ENCODE measurements at places on chromosomes 1 and 21.

- no peak for DNase-seq
Observed at GRCh38 chr1:18320051-18320450, 160.7 kb upstream of the KLHDC7A start.

GRCh38 chr1:225355863-225356262 lies 72.0 kb downstream of the LBR start:
- DNase-seq: no peak

DNA sequence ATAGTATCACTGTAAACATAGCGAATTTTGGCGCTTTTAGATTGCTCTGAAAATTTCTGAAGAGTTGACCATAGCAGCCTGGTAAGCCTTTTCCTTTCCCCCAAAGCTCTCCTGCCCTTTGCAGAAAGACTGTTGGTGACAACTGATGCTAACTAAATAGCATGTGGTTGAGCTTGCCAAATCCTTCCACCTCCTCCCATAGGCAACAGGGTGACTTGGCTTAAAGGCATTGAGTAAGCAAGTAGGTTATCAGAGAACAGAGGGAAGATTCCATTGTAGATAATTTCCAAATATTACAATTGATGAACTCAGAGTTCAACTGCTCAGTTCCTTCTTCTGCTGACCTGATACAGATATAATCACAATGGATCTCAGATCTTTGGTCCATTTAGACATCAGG lies 19.9 kb upstream of the HMGCL start:
- no peak for DNase-seq

DNA sequence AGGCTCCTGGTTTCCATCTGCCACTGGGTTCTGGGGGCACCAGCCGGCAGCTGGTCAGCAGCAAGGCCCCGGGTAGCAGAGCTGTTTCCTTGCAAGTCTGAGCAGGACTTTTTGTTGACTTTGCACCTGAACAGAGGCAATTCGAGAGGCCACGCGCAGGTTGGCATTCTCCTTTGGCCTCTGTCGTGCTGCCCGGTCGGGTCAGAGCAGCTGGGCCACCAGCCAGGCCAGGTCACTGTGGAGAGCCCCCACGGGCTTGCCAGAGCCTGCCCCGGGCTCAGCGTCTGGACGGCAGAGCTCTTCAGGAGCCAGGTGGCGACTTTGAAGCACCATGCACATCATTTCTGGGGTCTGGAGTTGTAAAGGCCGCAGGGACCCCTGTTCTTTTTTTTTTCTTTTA lies 28.4 kb upstream of the TMEM52 start:
- no peak for DNase-seq

GRCh38 chr21:41511858-41512257 lies 3.9 kb upstream of the TMPRSS2 start:
- no peak for DNase-seq

- peak; percentile 34 for DNase-seq
Observed at GRCh38 chr1:157403203-157403602, 149.1 kb downstream of the FCRL5 start.

DNA sequence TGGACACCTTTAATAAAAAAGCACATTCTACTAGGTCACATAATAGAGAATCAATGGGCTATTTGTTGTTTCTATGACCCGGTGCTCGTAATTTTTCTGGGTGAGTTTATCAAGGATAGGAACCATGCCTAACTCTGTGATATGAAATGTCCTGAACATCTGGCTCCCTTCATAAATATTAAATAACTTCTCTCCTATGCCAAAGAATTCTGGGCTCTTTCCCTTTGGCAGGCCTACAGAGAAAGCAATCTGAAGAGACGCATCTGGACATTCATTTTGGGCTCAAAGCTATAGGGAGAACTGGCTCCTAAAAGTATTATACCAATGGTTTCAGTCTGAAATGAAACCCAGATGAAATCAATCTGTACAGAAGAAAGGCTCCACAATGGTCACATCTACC lies 38.8 kb upstream of the ANGPTL7 start:
- DNase-seq: no peak

DNA sequence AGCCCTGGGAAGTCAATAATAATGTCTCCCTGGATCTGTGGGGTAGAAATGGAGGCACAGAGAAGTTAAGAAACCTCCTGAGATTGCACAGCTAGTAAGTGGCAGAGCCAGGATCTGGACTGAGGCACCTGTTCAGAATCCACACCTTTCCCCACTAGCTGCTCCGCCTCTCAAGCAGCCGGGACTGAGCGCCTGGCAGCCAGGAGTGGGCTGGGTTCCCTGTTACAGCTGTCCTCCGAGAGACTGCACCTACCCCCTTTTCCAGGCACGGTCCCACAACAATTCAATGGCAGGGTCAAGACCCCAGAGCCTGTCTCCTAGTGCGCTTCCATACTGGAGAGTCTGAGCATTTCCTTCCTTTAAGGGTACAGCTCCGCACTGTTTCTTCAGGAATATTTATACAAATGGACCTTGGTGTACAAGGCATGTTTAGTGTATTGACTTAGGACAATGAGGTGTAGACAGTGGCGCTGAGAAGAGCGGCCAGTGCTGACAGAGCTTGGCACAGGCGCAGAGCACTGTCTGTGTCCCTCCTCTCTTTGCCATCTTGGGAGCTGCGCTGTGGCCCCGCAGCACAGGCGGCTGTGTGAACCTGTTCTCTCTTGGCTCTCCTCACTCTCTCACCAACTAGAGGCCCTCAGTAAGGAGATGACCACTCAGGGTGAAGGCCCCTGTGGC lies 24.4 kb downstream of the GRHL3 start:
- DNase-seq: no peak

DNA sequence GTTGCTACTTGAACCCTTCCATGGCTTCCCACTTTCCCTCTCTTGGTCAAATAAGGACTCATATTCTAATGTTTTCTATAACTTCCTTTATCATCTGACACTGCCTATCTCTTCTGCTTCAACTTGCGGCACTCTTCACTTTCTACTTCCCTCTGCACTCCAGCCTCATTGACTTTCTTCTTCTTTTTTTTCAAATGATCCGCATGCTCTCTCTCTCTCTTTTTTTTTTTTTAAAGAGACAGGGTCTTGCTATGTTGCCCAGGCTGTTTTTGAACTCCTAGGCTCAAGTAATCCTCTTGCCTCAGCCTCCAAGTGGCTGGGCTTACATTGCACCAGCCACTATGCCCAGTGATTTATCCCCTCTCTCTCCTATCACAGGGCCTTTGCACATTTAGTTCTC lies 7.3 kb upstream of the IL10 start:
- no peak for DNase-seq

DNA sequence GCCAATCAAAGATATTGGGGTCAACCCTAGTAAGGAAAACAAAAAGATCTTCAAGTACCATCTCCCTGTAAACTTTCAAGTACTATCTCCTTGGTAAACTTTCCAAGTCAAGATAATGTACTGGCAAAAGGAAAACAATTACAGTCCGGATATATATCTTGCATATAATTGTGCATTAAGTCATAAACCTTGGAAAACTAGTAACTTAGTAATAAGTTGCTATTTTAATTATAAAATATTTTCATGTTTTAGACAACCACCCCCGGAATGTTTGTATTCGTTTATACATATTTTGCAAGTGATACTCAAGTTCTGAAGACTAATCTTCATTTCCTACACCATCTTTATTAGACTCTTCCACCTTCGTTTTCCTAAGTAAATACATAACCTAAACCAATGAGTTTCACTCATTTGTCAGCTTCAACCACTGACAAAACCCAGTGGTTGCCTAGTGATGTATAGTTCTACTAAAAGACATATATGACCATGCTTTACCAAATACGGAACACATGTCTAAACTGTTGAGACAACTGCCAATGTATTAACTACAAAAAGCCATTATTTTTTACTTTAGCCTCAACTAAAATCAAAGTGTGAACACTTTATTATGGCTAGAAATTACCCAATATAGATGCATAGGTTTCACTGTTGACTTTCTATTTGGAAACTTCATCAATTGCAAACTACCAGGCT lies 1.7 kb downstream of the AKT3 start:
- no peak for DNase-seq

DNA sequence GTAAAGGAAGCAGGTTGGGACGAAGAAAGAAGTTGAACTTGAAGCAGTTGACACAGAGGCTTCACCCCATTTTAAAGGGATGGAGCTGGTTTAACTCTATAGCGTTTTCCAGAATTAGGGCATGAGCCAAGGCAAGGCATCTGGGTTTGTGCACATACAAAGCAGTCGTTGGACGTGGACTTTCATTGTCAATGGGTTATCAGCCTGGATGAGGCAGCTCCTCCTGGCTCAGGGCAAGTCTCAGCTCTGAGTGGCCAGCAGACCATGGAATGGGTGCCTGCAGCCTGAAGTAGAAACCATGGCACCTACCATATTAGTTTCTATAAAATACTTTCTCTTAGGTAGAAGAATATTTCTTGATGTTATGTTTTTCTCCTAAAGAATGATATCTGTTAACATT lies 163.8 kb upstream of the KCNK2 start:
- no peak for DNase-seq

- DNase-seq: no peak
Observed at GRCh38 chr1:112904071-112904830, 51.7 kb downstream of the SLC16A1 start.

DNA sequence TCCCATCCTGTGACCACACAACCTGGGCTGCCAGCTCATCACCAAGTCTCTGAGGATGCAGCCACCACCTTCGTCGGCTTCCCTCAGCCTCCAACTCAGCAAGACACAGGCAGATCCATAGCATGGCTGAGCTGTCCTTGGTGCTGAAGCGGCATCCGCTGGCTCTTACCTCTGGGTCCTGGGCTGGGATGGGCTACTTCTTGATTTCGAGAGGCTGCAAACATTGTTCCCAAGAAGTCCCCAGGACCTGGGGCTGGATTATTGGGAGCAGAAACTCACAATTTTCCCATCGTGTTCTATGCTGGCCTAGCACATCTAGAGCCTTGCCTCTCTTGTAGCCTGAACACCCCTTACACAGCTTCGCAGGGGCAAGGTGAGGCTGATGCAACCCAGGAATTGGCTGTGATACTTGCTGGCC lies 24.9 kb upstream of the C1QA start:
- peak; percentile 68 for DNase-seq

DNA sequence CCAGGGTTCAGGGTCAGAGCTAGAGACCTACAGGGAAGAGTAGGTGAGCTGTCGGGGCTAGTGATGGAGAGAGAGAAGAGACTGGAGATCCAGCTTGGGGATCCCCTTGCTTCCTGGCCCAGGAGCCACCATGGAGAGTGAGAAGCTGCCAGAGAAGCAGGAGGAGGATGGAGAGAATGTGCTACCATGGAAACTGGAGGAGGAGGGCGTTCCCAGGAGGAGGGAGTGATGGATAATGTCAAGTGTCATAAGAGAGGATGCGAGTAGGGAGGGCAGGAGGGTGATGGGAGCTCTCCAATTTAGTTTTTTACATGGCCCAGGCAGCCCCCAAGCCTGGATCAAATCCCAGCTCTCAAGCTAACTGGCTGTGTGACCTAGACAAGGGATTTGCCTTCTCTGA lies 46.5 kb upstream of the EPB41 start:
- no peak for DNase-seq

DNA sequence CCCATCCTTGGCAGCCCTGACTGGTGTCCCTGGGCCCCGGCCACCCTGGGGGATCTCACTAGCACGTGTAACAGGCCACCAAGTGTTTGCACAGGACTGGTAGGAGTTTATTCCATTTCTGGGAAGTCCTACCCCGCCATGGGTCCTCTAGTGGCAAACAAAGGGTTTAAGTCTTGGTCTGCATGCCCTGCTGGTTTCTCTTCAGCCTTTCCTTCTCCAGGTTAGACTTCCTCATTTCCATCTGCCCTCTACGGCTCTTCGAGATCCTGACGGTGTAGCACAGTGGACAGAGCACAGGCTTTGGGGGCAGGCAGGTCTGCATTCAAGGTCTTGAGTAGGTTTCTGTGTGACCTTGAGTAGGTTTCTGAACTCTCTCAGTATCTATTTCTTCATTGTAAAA lies 2.8 kb downstream of the AGTRAP start:
- no peak for DNase-seq

DNA sequence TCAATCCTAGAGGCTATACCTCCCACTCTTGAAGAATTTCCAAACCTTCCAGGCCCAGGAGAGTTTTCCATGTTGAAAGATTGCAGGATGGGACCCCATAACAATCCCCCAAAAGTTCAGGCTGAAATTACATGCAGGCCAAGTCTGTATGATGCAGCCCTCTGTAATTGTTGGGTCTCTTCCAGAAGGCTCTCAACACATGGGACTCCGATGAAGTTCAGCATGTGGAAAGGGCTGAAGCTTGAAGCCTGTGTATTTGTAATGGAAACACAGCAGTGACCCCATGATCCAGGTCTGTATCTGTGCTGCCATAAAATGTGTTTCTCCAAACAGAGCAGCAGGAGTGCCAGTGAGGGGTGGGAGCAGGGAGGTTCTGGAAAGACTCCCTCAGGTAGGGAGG lies 202.5 kb upstream of the LYPLAL1 start:
- no peak for DNase-seq

GRCh38 chr1:107449326-107449725 lies 308.5 kb downstream of the NTNG1 start:
- no peak for DNase-seq

GRCh38 chr1:36160949-36161485 lies 5.1 kb downstream of the MAP7D1 start:
- no peak for DNase-seq

- DNase-seq: no peak
Observed at GRCh38 chr1:109225711-109226445, 12.2 kb downstream of the SARS1 start.

DNA sequence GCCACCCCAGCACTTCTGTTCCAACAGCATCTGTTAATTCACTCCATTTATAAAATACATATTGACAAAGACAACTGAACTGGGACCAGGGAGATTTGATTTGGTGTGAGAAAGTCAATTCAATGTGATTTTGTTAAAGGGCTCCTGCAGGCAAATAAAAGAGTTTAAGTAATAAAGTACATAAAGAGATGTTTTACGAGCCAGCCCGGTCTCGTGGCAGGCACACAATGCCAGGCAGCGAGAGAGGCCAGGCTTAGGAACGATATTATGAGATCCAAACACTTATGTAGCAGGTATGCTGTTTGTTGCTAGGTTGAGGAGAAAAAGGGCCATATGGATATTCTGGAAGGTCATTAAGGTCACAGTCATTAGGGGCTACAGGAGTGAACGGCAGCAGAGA lies 227.1 kb downstream of the KCTD3 start:
- DNase-seq: no peak

- DNase-seq: peak; percentile 57
Observed at GRCh38 chr1:68293609-68294366, 61.5 kb upstream of the WLS start.

DNA sequence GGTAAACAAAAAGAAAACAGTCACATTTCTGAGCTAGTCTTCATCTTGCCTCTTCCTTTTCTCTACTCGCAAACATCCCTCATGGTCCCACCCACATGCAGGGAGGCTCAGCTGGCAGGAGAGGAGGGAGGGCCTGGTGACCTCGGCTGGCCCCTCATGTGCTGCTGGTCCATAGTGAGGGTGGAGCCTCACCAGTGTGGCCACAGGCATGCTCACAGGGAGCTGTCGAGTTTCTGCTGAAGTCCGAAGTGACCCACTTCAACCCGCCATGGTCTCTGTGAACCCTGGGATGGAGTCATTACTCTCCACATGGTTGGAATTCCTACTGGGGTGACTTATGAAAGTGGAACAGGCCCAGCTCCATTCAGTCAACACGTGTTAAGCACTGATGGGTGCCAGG lies 253.4 kb downstream of the RHOU start:
- DNase-seq: no peak

GRCh38 chr1:198772626-198773025 lies 133.8 kb downstream of the PTPRC start:
- DNase-seq: no peak

- no peak for DNase-seq
Observed at GRCh38 chr1:183039985-183040447, 16.8 kb downstream of the LAMC1 start.

GRCh38 chr1:96863449-96863848 lies 141.9 kb downstream of the PTBP2 start:
- no peak for DNase-seq

Data from HEK293T (cell line).